HTR-8/SVneo (cell line): ENCODE measurements at places on chromosomes 11 and 22.

DNA sequence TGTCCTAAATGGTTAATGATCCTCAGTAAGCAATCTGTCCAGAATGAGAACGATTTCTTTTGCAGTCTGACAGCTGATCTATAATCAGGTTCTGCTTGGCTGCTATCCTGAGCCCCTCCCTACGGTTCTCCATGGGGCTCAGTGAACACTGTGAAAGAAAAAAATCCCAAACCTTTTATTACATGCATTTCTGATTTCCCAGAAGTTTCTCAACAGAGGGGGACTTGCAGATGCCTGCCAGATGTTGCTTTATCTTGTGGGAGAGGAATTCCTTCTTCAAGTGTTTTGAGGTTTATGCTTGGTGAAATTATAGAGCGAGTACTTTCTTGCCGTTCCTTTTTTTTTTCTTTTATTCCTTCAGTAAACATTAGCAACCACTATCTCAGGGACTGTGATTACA lies 531.9 kb upstream of the ISX start:
- DNase-seq, result no peak

GRCh38 chr11:100785148-100785983 lies 98.3 kb downstream of the ARHGAP42 start:
- peak; percentile 12 for DNase-seq

DNA sequence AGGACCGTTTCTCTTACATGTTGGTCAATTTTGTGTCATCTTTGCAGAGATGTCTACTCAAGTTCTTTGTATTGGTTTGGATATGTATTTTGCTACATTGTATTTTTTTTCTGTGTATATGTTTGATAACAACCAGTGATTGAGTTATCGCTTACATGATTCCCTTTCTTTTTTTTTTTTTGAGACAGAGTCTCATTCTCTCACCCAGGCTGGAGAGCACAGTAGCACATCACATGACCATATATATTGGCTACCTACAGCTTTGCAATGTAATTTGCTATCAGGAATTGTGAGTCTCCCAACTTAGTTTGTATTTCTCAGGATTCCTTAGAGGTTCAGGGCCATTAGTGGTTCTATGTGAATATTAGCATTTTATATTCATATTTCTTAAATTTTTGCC lies 59.5 kb downstream of the LRRC74B start:
- no peak for DNase-seq

DNA sequence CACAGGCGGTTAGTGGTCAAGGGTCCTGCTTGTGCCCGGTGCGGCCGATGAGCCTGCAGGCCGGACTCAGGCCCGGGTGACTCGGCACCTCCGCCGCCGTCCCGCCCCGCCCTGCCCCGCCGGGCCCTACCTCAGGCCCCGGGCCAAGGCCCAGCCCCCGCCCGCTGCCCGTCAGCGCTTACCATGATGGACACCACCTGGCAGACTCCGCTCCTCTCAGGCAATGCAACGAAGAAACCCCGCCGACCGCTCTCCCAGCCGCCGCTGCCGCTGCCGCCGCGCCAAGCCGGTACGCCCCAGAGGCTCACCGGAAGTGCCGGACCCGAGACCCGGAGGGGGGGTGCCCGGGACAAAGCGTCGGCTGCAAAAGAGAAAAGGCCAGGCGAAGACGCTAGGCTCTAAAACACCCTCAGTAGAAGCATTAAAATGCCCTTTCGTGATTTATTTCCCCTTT lies at the start of gene UFD1:
TSS of gene UFD1 (minus strand) at position 293 of the 454 bp plus-strand sequence. CDS start at position 185, 108 bp downstream.
- peak; percentile 72 for DNase-seq

- DNase-seq, result no peak
These were observed 19.5 kb upstream of the SLC22A12 start for GRCh38 chr11:64571410-64572091.

DNA sequence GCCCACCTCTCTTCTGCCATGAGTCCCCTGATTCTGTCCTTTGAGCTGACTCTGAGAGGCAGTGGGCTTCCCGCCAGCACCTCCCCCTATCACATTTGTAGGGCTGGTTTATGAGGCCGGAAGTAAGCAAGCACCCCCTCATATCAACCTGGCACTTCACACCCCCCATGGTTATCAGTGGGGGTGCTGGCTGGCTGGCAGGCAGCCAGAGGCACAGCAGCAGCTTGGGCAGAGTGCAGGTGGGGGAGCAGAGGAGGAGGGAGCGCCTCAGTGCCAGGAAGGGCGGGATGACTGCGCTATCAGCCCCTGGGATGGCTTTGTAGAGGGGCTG lies 22.9 kb upstream of the CHRM4 start:
- no peak for DNase-seq

- no peak for DNase-seq
These were observed 69.3 kb downstream of the NCAPD3 start for GRCh38 chr11:134154441-134154840.

GRCh38 chr22:25570486-25570885 lies 6.0 kb downstream of the GRK3 start:
- no peak for DNase-seq

DNA sequence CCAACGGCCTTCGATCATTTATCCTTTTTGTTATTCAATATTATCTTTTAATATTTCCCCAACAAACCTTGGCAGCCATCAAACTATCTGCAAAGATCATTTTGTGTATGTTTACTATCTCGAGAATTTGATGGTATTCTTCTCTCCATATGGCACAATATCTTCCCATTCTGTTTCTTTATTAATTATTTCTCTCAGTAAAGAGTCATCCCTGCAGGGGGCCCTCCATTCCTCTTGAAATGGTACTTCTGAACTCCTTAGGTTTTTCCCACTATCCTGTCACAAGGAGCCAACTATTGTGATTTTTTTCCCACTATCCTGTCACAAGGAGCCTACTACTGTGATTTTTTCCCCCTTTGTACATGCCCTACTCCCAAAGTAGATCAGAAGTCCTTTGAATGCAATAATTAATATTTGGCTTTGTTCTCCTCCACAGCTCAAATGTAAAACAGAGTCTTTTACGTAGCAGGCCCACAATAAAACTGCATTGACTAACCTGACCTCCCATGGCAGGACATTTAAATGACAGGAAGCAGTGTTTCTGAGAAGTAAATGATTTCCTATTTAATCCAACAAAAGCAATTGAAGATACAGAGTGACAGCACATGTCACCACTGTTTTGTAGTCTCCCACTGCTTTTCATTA lies 43.3 kb downstream of the PDGFD start:
- no peak for DNase-seq

- DNase-seq, result no peak
These were observed 300.1 kb downstream of the BUD13 start for GRCh38 chr11:116472651-116473050.

GRCh38 chr11:57103899-57104605 lies 77.7 kb upstream of the LRRC55 start:
- DNase-seq, result no peak

DNA sequence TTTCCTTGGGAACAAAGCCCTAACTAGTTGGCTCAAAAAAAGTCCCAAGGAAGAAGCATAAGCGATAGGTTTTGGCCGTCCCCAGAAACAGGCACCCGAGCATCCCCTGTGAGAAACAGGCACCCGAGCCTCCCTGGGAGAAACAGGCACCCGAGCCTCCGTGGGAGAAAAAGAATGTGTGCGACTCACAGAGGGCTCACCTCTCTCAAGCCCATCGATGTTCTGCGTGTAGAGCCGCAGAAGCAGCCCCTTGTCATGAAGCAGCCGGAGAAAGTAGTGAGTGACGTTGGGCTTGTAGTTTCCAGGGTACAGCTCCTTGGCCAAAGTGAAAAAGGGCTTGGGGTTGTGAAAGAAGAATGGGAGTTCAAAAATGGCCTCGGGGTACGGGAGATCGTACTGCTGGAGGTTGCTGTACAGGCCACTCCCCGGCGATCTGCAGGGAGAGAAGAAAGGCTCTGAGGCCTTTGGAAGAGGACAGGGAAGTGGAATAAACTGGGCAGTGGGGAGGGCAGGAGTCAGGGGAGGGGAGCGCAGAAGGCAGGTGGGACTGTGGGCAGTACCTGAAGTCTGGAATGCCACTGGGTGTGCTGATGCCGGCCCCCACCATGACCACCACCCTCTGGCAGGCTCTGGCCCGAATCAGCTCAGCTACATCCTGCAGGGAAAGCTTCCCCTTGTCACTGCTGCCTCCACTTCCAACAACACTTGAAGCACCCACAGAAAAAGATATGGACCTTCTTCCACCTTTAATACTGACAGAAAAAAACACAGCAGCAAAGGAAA lies 3.2 kb downstream of the SIRT3 start:
- no peak for DNase-seq

- DNase-seq, result no peak
These were observed 388.4 kb downstream of the SOX6 start for GRCh38 chr11:15967966-15968365.

GRCh38 chr11:44608991-44609782 lies 43.7 kb downstream of the CD82 start:
- DNase-seq, result no peak

GRCh38 chr11:58006940-58007339 lies 16.7 kb upstream of the OR9Q1 start:
- DNase-seq, result no peak

DNA sequence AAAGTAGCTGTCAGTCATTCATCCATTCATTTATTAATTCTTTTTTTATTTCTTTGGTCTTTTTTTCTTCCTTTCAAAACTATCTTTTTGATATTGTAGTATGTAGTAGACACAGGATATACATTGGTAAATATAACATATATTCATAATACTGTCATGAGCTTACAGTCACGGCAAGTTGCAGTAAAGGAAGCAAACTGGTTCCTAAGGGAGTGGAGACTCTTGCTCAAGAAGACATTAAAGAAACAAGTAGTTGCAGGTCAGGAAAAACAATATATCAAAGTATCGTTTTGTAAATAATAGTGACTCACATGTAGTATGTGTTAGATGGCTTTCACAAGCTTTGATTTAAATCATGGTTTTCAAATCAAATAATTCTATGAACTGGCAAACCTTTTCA lies 7.5 kb downstream of the OR5AR1 start:
- DNase-seq, result no peak

- no peak for DNase-seq
These were observed 13.8 kb downstream of the TPST2 start for GRCh38 chr22:26576026-26576680.

GRCh38 chr11:5123802-5124521 lies 14.2 kb downstream of the OR52A5 start:
- peak; percentile 15 for DNase-seq

- DNase-seq, result no peak
These were observed 9.7 kb upstream of the TXNRD2 start for GRCh38 chr22:19951346-19951745.

- no peak for DNase-seq
These were observed 2.6 kb downstream of the BET1L start for GRCh38 chr11:204587-205109.

DNA sequence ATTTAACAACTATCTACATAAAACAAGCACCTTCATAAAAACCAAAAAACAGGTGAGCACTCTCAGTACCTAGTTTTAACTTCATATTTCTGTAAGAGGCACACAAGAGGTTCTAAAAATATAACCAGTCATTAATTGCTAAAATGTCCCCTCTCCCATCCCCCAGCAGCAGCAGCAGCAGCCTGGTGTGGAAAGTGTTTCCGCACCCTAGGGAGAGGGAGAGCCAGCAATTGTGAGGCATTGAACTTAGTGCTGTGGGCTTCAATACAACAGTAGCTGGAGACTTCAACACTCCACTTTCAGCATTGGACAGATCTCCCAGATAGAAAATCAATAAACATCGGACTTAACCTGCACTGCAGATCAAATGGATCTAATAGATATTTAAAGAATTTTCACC lies 1158.5 kb downstream of the JRKL start:
- DNase-seq, result no peak

DNA sequence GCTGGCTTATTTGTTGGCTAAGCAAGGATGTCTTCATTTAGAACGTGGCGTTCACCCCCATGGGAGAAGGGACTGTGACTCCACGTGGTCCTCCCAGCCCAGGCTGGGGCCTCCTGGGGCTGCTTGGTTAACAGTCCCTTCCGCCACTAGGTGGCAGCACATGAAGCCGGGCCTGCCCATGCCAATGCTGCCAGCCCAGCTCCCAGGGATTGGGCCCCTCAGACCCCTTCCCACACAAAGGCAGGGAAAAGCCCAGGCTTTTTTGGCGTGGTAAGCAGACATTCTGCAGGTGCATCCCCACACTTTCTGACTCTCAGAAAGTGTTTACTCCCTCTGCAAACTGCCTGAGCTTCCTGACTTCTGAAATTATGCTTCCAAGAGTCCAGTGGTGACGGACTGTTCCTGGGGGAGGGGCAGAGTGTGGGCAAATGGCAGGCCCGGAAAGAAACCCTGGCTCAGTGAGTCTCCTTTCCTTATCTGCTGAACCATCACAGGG lies 3.1 kb downstream of the CBX6 start:
- DNase-seq, result peak; percentile 74

- no peak for DNase-seq
These were observed 2.0 kb upstream of the BSX start for GRCh38 chr11:122983438-122984185.

DNA sequence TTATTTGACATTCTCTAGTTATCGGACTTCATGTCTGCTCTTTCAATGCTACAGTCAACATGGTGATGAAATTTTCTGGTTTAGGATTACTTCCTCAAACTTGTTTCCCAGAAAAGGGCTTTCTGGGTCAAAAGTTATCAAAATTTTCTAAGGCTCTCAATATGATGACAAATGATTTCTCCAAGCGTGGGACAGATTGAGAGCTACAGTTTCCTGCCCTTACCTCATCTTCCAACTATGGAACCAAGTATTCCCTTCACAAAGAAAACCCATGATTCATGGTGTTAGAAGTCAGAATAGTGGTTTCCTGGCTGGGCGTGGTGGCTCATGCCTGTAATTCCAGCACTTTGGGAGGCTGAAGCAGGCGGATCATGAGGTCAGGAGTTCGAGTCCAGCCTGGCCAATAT lies 17.8 kb downstream of the MYO18B start:
- peak; percentile 71 for DNase-seq

DNA sequence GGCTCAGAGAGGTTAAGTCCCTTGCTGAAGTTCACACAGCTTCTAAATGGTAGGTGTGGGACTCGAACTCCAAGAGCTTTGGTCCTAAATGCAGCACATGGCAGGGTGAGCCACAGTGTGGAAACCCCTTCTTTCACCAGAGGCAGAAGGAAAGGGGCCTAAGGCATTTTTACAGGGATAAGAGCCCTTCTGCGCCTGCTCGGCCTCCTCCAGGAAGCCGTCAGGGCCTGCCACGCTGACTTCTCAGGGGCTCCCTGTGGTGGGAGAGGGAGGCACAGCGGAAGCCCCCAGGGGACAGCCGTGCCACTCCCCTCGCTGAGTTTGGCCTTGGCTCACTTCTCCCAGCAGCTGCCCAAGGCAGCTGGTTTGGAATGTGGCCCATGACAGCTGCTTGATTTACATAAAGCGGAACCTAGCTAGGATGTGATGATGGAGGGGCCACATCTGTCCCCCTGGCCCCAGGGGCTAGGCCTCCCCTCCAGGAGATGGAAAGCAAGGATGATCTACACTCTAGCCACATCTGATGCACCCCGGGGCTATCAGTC lies 35.4 kb downstream of the CD82 start:
- DNase-seq, result no peak

DNA sequence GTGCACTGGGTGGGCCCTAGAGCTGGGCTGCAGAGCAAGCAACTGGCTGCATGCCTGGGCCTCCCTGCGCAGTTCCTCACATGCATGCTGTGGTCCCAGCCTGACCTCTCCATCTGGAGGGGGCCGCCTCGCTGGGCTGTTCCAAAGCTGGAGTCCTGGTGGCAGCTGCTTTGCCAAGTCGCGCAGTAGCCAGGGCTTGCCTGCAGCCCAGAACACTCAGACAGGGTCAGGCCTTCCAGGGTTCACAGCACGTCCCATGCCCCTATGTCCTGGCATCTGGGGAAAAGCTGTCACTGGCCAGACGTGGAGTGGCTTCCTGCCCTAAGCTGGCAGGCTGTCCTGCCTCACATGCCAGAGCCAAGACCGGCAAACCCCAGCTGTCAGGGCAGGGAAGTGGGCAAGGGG lies 16.5 kb upstream of the CDC42EP2 start:
- no peak for DNase-seq
